ENCODE measurements at places on chromosomes 2 and 18.

- DNase-seq: peak; percentile 33
Measured at GRCh38 chr18:77811503-77811902, 561.9 kb downstream of the GALR1 start.

DNA sequence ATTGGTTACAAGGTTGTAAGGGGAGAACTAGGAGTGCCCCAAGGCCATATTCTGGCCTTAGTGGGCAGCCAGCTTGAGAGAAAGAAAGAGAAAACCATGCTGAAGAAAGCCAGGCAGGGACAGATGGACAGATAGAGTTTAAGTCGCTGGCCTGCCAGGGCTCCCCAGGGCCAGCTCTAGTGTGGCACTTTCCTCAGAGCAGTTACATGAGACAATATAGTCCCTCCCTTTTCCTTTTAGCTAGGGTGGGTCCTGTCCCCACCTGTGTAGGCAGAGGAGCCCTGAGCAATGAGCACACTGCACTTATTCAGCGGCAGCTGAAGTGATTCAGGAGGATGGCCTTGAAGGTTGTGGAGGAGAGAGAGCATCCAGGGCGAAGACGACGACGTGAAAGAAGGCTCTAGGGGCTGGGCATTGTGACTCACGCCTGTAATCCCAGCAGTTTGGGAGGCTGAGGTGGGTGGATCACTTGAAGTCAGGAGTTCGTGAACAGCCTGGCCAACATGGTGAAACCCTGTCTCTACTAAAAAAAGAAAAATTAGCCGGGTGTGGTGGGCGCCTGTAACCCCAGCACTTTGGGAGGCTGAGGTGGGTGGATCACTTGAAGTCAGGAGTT is 152.0 kb upstream of the SLC1A4 start:
- DNase-seq: no peak

DNA sequence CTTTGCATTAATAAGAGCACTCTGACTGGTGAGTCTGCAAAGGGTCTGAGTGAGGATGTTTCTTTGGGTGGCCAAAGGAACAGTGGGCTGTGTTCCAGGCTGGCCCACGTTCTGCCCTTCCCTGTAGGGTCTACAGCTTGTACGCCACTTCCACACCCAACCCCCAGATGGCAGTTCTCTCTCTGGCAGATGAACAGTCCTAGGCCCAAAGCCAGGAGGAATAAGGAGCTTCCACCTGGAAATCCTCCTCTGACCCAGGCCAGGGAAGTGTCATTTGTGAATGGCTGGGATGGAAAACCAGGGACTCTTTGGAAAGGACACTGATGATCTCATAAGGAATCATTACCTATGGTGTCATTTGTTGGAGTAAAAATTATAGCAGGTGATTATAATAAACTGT is 6.6 kb downstream of the OTOF start:
- no peak for DNase-seq

DNA sequence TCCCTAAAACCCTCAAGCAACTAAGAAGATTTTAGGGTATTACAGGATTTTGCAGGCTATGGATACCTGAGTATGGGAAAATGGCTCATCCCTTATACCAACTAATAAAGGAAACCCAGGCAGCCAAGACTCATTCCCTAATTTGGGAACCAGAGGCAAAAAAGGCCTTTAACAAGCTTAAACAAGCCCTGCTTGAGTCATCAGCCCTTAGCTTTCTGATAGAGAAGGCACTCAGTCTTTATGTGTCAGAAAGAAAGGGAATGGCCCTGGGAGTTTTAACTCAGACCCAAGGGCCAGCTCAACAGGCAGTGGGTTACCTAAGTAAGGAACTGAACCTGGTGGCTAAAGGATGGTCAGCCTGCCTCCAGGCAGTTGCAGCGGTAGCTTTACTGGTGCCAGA is 96.9 kb upstream of the RMP24 start:
- no peak for DNase-seq

DNA sequence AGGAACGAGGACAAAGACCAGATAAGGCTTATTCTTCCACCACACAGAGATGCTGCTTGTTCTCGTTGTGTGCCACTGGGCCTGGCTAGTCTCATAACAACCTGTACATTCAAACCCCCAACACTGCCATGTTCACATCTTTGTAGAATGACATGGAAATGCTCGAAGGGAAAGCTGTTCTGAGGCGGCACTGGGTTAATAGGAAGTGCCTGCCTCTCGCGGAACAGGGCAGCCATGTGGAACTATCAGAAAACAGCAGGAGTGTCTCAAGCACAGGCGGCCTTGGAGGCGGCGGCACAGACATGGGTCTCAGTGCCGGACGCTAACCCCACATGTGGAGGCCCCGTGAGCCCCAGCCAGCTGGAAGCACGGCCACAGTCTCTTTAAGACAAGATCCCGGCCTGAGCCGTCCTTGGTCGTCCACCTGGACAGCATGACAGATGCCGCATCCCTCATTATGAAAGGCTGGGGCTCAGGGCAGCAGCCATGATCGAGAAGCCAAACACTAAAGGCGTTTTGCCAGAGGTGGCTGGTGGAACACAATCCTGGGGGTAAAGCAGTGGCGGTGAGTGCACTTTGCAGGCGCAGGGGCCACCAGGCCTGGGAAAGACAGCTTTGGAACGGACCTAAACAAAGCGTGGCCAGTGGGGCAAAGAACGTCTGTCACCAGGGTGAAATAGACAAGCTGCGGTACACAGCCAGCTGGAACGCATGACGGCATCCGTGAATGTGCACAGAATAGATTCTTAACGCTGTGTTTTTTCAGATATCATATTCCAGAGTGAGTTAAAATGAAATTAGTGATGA is 161.0 kb downstream of the HDAC4 start:
- peak; percentile 83 for DNase-seq

- DNase-seq: peak; percentile 95
Measured at GRCh38 chr2:165469417-165469816, at the start of gene CSRNP3. Gene CSRNP3, plus strand, starts transcription at chr2:165469698. Its CDS starts 125,368 bp downstream, at chr2:165595066.

DNA sequence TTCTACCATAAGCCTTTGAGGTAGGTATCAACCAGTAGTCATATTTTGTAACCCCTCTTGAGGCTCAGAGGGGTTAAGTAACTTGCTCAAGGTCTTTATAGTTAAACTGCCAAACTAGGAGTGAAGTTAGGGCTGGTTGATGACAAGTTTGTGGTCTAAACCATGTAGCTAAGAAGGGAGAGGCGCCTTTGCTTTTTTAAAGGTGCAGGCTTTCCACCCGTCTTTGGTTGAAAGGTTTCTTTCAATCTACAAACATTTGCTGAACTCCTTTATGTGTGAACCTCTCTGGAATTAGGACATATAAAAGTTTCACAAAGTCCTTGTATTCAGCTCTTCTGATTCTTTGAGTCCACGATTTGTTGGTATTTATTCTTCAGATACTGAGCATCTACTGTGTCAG is 2.4 kb upstream of the MTA3 start:
- DNase-seq: no peak
